Hematopoietic multipotent progenitor cell treated with erythropoietin and hydrocortisone succinate and interleukin-3 and kit ligand, for 17 days (in vitro differentiated cells): ENCODE measurements at places on chromosomes 6 and 20.

DNA sequence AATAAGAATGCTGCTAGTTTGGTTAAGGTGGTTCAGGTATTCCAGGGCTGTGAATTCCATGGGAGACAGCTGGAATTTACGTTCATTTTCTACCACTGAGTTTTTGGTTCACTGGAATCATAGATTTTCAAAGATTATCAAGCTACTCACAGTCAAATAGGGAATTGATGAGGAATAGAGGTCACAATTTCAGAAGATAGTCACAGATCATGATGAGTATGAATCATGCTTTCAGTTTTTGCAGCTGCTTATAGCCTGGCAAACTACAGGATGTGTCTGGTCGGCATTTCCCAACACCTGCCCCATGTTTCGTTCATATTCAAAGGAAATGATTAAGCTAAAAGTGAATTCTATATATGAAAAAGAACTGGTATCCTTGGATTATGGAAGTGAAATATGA, 58.7 kb downstream of the BCKDHB start:
- DNase-seq: no peak

- DNase-seq: no peak
These were observed 88.3 kb downstream of the CEBPB start for GRCh38 chr20:50278684-50279531.

DNA sequence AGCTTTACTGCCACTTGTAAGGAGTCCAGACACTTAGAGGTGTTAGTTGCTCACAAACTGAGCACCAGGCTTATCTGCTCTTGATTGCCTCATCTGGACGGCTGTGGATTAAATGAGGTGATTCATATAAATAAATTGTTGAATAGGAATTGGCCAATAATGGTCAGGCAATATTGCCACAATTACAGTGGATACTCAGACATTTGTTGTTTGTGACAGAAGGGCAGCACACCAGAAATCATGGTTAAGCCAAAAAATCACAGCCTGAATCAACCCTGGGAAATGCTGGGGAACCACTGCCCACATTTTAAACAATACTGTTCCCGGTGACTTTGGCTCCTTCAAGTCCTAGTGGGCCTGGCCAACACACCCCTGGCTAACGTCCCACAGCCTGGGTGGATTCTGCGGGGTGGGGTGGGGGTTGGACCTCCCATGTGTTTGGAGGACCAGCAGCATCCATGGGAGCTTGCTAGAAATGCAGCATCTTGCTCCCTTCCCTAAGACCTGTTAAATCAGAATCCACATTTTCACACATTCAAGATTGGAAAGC, 29.5 kb upstream of the SPDEF start:
- no peak for DNase-seq

DNA sequence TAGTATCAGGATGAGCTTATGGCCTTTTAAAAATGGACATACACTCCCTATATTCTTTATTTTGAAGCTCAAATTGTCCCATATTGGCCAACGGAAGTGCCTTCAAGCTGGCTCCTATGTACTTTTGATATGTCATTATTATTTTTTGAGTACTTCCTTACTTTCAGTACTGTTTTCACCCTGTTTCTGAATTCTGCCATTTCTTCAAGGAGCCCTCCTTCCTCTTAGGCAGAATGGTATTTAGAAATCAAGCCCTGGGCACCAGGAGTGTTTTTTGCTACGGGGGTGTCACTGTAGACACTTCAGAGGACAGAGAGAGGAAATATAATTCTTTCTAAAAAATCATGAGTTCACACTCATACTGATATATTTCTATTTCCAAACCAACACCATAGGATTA, 5.5 kb upstream of the MYLK4 start:
- DNase-seq: no peak

- no peak for DNase-seq
These were observed 19.5 kb upstream of the CNKSR3 start for GRCh38 chr6:154529957-154530356.

GRCh38 chr6:149013586-149014344, 266.9 kb downstream of the UST start:
- no peak for DNase-seq

- DNase-seq: peak; percentile 73
These were observed 19.8 kb upstream of the TREM1 start for GRCh38 chr6:41306187-41306854.

DNA sequence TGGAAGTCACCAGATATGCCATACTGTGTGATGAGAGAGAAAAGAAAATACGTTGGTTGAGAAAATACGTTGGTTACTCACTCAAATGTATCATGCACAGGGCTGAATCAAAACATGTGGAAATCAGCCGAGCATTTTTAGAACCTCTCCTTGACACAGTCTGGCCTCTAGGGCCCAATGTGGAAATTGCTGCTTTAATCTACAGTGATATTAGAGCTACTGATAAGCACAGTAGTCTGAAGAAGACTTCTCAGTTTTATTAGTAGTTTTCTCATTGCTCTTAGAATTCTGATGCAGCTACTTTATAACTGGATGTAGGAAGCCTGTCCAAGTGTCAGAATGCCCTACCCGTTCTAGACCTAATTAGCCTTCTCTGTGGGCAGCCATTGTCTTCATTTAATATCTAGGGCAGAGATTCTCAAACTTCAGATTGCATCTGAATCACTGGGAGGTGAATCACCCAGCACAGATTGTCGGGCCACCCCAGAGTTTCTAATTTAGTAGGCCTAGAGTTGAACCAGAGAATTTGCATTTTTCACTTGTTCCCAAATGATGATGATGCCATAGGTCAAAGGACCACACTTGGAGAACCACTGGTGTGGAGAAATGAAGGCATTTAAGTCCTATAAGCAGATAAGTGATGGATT, 229.1 kb downstream of the PLCB1 start:
- no peak for DNase-seq

DNA sequence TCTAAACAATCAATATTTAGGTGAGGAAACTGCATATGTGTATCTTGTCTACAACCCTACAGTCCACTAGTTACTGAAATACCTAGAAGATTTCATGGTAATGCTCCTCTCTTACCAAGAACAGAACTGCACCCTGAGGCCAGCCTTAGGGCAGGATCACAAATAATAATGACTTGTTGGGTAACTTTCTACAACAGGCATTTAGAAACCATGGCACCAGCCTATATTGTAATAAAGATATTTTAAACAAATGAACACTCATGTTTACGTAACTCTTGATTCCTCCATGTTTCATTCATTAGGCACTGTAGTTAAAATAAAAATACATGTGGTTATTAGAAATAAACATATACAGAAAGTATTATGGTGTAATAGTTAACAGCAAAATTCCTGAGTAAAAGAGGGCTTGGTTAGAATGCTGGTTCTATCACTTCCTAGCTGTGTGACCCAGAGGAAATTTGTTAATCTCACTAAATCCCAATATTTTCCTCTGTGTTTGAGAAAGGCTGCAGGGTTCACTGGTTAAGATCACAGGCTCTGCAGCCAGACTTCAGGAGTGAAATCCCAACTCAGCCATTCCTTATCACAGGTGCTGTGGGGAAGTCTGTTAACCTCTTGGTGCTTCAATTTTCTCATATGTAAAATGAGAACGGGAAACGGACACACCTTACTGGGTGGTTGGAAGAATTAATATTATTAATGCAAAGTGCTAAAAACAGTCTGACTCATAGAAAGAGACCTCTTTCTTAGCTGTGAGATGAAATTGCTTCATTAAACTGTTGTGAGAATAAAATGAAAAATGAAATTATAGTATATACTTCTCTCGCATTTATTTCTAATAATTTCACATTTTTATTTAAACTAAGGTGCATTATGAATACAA, 8.5 kb downstream of the HMGN3 start:
- no peak for DNase-seq

DNA sequence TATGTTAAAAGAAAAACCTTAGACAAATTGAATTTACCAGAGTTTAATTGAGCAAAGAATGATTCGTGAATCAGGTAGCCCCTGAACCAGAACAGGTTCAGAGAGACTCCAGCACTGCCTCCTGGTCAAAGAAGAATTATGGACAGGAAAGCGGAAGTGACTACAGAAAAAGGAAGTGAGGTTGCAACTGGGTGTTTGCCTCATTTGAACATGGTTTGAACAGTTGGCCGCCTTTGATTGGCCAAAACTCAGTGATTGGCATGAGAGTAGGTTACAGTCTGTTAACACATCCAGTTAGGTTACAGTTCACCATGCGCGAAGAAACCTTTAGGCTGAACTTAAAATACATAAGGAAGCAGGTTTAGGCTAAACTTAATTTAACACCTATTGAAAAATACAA, 248.8 kb downstream of the TFAP2A start:
- no peak for DNase-seq

- DNase-seq: no peak
These were observed 76.1 kb downstream of the DTD1 start for GRCh38 chr20:18663932-18664331.
